ENCODE measurements at places on chromosomes 4 and X.
A peak's percentile ranks its signal among the peaks of the same experiment; 100 is the strongest.

- DNase-seq, result no peak
These were observed 12.1 kb downstream of the LETM1 start for GRCh38 chr4:1843852-1844251.

DNA sequence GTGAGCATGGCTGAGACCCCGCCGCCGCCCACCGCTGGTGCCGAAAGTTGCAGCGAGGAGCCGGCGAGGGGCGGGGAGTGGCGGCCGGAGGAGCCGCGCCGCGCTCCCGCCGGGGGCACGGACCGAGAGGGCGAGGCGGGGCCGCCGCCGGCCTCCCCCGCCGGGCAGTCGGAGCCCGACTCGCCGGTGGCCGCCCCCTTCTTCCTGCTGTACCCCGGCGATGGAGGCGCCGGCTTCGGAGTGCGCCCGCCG, 16.5 kb downstream of the UTP3 start:
- no peak for DNase-seq

- no peak for DNase-seq
These were observed 374.2 kb downstream of the SH2D1A start for GRCh38 chrX:124720532-124720931.

DNA sequence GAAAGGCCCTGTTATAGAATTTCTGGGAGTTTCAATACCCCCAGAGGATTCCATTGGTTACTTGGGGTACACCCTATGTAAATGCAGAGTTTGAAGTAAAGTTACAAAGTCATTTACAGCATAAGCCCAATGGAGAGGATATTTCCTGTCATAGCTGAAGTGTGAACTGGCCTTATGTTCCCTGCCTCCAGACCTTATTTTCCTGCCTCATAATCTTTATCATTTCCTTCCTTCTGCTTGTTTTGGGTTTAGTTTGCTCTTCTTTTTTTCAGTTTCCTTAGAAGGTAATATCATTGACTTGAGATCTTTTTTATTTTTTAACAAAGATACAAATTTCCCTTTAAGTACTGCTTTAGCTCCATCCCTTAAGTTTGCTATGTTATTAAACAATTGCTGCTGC, 85.4 kb downstream of the PPEF1 start:
- DNase-seq, result peak; percentile 53

- no peak for DNase-seq
These were observed 747.9 kb upstream of the ADGRL3 start for GRCh38 chr4:60452266-60452665.

GRCh38 chr4:158667651-158668198, 4.0 kb downstream of the C4orf46 start:
- DNase-seq, result peak; percentile 47

DNA sequence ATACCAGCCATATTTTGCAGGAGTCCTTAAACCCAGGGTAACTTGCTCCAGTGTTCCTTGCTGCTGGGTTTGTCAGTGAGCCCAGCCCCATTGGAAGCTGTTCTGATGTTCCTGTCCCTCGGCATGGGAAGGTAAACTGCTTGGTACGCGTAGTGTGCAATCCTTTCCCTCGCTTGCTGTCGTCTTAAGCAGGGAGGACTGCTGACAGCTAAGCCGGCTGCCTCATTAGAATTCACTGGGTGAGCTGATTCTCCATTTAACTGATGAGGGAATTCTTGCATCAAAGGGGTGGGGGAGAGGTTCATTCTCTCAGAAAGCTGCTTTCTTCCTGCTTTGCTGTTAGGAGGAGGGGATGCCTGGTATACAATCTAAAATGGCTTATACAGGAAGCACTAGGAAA, 164.6 kb downstream of the MID1IP1 start:
- DNase-seq, result no peak

DNA sequence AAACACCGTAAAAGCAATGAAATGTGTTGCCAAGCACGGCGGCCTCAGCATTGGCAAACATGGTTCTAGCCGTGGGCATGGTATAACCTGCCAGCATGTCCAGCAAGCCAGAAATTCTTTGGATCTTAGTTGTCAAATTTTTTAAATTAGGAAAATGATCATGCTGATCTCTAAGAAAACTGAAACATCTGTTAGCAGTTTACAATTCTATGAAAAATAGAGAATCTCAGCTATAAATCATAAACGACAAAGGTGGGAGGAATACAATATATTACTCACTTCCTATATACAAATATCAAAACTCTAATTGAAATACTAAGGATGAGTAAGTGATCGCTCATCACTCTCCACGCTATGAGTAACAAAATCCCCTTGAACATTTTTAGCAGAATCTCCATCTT, 130.3 kb downstream of the ADGRA3 start:
- DNase-seq, result peak; percentile 54

DNA sequence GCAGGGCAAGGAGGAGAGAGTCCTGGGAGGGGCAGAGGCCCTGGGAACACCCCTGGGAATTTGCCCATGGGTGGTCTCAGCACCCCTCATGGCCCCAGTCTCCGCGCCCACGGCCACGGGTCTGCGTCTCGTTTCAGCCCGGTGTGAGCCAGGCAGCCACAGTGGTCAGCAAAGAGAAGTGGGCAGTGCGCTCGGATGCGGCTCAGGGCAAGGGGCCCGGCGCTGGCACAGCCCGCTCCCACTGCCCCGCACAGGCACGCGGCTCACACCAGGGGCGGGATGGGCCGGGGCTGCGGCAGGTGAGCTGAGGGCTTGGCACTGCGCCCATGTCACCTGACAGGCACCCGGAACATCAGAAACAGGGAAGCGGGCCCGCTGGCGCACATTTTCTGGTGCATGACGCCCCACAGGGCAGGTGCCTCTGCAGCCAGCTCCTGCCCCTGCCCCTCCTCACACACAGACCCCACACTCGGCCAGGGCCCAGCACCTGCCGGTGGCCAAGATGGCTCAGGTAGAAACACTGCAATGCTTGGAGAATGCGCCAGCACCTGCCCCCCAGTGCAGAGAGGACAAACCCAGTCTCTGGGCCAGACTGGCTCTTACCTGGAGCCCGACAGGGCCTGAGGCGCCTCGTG, 41.9 kb upstream of the MXD4 start:
- DNase-seq, result no peak

DNA sequence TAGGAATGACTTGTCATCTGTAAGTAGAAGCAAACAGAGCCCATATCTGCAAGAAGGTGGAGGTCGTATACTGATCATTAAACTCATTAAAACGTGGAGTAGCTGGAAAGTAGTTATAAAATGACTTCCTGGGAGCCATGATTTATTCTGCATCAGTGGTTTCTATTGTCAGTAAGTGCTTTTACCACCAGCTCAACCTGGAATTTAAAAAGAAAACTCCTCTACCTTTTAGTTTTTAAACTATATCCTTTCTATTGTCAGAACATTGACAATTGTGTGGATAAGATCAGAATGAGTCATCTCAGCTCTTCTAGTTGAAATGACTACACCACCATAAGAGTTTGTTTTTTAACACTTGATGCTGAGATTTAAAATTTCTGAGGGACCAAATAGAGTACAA, 651.2 kb upstream of the GALNT7 start:
- DNase-seq, result no peak

DNA sequence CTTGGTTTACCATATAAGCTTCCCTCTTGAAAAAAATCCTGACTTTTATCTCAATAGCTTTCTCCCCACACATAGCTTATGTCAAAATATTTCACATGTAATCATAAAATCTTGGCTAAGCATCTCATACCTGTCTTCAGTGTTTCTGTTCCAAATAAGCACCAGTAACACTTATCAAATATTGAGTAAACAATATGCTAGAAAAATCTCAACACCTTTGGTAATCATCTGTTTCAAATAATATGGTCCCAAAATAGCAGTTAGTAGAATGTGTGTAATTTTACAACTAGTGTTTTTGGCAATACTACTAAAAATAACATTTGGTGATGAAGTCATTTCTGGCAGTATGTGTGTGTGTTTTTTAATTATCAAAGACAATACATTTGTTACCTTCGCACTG, 2138.2 kb downstream of the PCDH7 start:
- no peak for DNase-seq

DNA sequence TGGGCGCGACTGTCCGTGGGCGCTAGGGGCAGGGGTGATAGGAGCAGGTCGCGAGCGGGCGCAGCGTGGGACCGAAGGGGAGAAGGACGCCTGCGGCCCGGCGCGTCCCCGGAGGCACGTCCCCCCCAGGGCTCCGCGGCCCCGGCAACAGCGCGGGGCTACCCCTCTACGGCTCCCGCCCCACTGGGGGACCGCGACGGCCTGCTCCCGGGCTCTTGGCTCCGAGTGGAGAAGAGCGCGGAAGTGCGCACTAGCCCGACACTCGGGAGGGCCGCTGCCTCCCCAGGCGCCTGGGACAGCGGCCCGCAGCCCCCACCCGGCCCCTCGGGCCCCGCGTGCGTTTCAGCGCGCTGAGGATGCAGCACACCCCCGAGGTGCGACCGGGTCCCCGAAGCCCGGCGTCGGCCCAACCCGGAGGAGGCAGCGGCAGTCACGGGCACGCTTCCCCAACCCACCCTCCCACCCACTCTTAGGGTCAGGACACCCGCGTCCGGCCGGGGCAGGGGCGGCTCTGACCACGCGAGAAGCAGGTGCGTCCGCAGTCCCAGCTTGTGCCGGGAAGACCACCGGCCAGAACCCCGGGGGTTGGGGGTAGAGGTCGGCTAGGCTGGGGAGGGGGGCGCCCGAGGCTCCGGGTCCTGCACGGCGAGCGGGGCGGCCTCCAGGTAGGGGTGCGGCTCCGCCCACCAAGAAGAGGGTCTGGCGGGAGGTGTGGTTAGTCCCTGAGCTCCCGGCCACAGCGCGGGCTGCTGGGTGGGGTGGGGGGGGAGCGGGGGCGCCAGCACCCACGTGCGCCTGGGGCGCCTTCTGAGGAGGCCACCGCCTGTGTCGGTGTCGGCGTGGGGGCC, 18.5 kb upstream of the NAT8L start:
- DNase-seq, result no peak

DNA sequence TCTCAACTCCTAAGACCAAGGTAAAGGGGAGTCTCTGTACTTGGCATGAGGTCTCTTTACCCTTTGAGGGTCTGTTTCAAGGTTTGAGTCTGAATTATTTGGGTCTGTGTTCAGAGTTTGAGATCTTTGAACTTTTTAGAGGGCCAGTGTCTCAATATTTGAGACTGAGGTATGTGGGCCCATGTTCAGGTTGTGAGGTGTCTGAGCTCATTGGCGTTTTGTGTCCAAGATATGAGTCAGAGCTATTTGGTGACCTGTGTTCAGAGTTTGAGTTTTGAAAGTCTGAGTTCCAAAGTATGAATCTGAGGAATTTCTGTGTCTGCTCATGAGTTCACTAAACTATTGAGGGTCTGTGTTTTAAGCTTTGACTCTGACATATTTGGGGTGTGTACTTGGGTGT, 36.7 kb upstream of the PAGE4 start:
- DNase-seq, result no peak

- no peak for DNase-seq
These were observed 26.0 kb downstream of the C4orf17 start for GRCh38 chr4:99536848-99537247.

DNA sequence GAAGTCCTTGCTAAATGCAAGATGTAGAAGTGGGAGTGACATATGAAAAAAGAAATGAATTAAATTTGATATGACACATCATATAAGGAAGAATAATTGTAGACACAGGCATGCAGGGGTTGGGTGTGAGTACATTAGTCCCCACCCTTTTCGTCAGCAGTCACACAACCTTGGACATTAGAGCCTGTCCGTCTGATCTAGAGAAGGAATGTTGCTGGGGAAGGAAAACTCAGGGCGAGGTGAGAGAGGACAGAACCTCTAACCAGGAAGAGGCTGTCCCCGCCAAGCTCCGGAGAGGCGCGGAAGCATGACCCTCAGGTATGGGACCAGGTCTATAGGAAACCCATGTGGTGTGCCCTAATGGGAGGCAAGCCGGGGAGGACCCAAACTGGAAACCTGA, 102.1 kb downstream of the RELL1 start:
- DNase-seq, result no peak

- peak; percentile 11 for DNase-seq
These were observed 41.3 kb upstream of the GPC3 start for GRCh38 chrX:134026565-134027311.

DNA sequence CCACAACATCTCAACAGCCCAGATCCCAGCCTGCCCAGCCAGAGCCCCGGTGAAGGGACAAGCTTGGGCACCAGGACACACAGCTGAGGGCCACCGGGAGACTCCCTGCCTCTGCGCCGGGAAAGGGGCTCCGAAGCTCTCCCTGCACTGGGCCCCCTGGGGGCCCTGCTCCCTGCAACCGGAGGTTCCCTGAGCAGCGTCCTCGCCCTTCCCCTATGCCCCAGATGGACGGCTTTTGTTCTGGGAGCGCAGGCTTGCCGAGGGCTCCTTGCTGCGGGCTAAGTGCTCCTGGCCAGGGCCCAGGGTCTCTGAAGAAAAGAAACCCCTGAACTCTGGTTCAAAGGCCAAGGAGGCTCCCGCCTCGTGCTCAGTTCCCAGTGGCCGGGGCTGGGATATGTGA, 899 bp upstream of the ZFP92 start:
- no peak for DNase-seq

DNA sequence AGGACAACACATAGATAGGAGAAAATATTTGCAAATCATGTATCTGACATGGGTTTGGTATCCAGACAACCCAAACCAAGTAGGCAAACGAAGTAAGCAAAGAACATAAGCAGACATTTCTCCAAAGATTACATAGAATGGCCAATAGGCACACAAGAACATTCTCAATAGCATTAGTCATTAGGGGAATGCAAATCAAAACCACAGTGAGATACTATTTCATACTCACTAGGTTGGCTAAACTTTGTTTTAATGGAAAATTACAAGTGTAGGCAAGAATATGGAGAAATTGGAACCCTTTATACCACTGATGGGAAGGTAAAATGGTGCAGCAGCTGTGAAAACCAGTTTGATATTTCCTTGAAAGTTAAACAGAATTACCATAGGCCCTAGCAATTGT, 74.7 kb downstream of the CHRNA9 start:
- no peak for DNase-seq

GRCh38 chr4:121200795-121201472, 36.8 kb upstream of the TNIP3 start:
- DNase-seq, result no peak

DNA sequence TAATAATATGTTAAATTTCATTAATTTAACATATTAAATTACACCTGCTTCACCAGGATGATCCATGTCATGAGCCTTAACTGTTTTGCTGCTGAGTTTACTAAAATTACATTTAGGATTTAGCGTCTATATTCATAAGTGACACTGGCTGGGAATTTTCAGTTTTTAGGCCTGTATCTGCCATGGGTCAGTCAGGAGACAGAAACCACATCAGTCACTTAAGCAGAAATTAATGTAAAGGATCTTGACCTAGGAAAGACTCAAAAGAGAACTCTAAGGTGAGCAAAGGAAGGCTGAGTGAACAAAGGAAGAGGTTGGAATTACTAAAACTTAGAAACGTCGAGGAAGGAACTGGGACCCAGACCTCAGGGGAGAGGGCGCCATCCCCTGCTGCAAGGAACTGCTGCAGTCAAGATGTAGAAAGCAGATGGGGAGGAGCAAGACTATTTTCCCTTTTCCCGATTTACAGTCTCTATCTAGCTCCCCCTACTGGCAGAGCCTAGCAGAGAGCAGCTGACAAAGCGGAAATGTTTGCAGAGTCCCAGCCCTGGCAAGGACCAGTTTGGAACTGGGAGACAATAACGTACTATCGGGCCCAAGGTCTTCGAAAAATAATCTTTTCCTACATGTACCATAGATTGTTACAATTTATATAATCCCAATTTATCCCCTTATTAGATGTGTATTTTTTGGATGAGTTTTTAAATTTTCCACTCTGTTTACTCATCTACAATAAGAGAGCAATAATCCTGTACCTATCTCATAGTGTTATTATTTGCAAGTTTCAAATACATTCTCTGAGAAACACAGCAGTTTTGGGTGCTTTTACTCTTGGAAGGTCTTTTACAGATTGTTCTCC, 22.6 kb upstream of the RBBP7 start:
- peak; percentile 70 for DNase-seq

All from endothelial cell of umbilical vein (primary cell).